Astrocyte of the cerebellum (primary cell): ENCODE measurements at places on chromosomes 5 and 9.

GRCh38 chr5:141567513-141568117 lies 51.2 kb downstream of the DIAPH1 start:
- no peak for DNase-seq

DNA sequence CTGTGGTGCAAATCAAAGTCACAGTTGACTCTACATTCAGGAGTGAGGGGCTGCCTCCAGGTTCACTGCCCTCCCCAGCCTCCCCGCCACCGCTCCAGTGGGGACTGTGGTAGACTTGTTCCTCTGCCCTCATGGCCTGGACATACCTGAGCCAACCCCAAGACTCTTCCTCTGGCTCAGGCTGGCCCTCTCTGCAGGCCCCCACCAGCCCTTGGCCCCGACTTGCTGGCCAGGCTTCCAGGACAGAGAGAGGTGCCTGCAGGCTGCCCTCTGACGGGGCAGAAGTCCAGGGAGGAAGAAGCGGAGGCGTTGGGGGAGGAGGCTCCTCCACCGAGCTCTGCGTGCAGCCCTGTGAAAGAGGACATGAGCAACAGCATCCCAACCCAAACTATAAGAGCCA lies 2.8 kb upstream of the SARDH start:
- no peak for DNase-seq

- DNase-seq: no peak
Measured at GRCh38 chr5:81556809-81557208, 162.9 kb upstream of the ACOT12 start.

DNA sequence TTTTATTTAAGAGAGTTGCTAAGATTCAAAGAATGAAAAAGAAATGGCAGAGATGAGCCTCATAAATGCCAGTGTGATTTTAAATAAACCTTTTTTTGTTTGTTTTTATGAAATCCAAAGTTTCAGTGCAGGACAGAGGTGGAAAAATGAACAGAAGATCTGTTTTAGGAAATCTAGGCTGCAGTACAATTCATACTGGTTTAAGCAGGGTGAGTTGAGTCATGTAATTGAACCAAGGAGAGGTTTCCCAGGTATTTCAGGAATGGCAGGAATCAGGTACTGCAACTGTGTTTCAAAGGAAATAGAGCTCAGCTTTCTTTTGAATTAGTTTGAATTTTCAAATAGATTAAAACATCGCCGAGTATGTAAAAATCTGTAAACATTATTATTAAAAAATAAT lies 3.0 kb upstream of the ANKRD31 start:
- no peak for DNase-seq

DNA sequence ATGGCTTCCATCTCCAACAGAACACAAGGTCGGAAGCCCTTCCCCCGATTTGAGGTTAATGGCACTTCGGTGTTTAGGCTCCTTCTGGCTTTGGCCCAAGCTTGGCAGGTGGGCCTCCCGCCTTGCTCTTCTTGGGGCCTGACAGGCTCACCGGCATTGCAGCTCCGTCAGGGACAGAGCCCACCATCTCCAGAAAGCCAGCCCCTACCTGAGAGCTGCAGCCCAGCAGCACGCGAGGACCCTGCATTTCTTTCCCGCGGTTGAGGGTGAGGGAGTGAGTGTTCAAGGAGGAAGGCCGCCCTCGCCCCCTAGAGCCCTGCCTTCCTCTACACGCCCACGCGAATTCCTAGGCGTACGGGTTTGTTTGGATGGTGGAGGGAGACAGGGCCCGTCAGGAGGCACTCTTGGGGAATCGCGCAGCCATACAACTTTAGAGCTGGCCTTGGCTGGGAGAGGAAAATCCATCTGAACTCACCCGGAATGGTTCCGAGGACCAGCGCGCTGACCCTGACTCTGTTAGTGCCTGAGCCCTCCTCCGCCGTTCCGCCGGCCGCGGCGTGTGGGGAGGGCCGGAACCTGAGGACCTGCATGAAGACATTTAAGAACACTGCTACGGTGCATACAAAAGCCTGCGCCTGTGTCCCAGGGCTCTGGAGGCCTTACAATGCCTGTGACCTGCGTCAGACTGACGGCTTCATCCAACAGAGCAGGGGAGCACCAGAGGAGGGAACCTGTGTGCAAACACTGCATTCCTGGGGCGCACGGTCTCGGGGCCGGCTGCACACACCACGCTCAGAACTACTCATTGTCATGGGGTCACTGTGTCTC lies 73.8 kb downstream of the MRPL36 start:
- no peak for DNase-seq

DNA sequence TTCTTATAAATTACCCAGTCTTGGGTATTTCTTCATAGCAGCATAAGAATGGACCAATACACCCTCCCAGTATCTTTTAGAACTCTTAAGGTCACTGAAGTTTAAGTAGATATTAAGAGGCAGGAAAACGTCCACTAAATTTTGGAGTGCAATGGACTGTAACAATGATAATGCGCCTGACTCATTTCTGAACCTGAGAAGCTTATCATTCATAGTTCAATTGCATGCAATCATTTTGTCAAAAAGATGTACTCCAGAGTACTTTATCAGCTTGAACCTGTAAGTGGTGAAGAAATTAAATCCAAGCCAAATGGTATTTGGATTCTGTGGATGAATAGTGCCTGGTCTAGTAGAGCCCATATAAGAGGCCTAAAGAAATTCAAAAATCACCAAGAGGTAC lies 196.5 kb upstream of the CDH9 start:
- DNase-seq: no peak

GRCh38 chr5:155729684-155730059 lies 597.3 kb upstream of the SGCD start:
- DNase-seq: no peak

DNA sequence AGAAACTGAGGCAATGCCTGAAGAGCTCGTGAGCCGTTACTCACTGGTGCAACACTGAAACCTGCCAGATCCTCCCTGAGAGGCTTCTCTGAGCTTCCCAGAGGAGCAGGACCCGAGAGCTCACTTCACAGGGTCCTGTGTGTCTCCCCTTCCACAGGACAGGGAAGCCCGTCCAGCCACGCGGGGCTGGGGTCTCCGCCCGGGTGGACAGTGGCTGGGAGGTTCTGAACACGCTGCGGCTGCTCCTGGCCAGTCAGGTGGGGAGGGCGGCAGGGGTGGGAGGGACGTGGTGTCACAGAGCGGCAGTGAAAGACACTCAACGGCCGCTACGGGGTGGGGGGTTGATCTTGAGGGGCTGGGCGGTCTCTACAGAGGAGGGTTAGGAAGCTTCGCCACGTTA lies 290 bp upstream of the ZDHHC11 start:
- DNase-seq: no peak

DNA sequence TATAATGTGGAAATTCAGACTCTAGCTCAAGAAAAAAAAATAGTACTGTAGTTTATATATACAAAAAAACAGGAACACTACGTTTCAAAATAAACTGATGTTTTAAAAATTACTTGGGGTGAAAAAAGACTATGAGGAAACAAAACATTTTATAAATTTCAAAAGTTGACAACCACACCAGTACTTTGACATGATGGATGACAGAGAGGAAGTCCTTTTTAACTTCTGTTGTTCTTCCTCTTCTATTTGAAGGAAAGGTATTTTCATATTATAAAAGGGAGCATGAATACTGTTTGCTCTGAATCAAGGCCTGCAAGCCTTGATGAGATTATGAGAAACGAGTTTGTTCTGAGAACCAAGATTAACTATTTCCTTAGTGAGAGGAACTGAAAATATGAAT lies 456.9 kb downstream of the TAF11L14 start:
- no peak for DNase-seq

DNA sequence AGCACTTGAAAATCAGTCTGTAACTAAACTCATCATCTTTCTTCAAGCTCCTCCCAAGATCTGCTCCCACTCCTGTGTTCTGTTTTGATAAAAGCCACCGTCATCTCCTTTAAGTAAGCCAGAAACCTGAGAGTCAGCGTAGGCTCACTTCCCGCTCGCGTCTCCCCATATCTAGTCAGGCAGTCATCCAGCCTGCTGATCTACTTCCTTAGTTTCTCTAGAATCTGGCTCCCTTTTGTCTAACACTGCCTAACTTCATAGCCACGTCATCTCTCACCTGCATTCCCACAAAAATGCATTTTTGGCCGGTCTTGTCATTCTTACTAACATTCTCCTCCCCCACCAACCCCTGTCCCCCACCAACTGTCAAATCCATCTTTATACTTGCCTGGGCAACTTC lies 3.0 kb upstream of the TJP2 start:
- DNase-seq: no peak

- DNase-seq: peak; percentile 33
Measured at GRCh38 chr9:28073270-28073669, 500.0 kb upstream of the C9orf72 start.

- no peak for DNase-seq
Measured at GRCh38 chr9:6590772-6591384, 54.7 kb downstream of the GLDC start.

- DNase-seq: no peak
Measured at GRCh38 chr5:157473383-157474320, 13.6 kb downstream of the NIPAL4 start.

DNA sequence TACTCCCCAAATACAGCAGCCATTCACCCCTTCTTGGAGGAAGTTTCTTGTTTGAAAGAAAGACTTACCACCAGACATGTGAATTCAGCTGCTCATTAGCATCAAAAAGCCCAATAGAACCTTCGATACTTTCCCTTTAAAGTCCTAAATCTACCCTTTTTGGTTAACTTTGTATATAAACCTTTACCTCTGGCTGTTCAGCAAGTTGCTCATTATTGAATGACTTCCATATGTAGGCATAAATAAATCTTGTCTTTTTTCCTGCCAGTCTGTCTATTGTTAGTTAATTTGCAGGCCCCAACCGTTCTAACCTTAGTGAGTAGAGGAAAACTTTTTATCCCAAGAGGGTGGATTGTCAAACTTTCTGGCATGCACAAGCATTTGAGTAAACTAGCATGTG lies 27.9 kb upstream of the FBXL17 start:
- DNase-seq: no peak

DNA sequence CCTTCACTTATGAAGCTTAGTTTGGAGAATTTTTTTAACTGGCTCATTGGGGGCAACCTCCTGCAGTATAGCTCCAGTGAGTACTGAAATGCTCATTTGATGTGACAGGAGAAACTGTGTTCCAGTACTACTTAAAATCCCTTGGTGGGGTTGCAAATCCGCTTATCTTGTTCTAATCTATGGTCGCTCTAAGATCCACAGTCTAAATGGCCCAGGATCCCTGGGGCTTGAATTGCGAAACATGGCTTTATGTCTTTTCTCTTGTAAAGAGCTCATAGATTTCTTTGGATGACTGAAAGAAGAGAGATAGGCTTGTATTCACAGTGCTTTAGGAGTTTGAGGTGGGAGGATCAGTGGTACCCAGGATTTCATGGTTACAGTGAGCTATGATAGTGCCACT lies 52.7 kb downstream of the ADAMTSL1 start:
- no peak for DNase-seq

- no peak for DNase-seq
Measured at GRCh38 chr5:39808656-39809055, 383.9 kb upstream of the DAB2 start.

- DNase-seq: no peak
Measured at GRCh38 chr9:13361076-13361475, 81.6 kb upstream of the MPDZ start.

- DNase-seq: no peak
Measured at GRCh38 chr9:113326230-113326629, 13.8 kb downstream of the WDR31 start.

DNA sequence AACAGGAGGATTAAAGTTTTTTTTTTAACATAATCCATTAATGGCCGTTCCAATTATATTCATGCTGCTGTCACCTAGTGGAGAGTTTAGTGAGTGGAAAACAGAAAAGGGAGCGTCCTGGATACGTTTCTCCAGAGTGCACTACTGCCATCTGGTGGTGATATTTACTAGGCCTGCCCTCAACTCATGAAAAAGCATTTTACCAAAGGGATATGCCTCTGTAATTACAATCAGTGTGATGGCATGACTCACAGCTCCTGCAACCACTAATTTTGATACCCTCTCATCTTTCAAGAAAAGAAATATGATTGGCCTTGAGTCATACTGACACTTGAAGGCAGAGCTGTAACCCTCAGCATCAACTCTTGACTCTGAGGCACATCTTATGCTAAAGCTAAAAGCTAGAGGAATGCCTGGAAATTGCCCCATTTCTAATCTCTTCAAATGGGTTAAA lies 20.1 kb downstream of the MINAR2 start:
- peak; percentile 90 for DNase-seq

DNA sequence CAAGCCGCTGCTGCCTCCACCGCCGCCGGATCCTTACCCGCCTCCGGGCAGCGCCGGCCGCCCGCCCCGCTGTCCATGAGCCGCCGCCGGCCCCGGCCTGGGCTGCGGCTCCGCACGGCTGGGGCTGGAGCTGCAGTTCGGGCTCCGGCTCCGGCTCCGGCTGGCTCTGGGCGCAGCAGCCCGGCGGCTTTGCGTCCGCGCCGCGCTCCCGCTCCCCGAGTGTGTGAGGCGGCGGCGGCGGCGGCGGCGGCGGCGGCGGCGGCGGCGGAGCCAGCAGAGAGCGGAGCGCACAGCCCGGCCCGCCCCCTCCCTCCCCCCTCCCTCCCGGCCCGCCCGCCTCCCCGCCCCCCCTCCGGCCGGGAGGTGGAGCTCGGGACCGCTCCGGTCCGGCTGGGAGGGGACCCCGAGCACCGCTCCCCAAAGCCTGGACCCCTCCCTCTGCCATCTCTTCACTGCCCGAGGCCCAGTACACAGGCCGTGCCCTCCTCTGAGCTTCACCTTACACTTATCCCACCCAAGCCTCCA lies at the start of gene PCDH1:
Gene PCDH1 (minus strand): TSS at position 225 of the 525 bp plus-strand sequence. CDS start 148 bp downstream, at position 77.
- no peak for DNase-seq

DNA sequence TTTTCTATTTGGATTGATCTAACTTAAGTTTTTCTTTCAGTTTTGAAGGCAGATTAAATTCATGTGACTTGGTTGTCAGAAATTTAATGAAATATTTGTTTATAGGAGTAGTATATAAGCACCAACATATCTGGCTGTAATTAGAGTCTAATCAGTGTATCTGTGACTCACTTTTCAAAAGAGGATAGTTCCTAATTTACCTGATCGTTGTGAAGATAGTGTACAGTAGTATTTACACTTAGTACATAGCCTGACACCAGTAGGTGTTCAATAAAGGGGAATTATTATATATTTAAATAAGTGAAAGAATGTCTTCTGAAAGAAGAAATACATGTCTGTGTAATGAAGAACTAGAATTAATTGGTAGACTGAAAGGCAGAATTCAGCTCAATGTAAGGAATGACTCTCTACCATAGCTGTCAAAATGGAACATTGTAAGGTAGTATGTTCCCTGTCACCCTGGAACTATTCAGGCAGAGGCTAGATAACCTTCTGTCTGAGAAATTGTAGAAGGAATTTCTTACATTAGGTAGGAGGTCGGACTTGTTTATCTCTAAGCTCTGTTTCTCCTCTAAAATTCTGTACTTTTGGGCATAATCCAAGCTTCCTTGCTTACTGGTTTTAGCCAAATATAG lies 8.6 kb downstream of the TGFBR1 start:
- no peak for DNase-seq

DNA sequence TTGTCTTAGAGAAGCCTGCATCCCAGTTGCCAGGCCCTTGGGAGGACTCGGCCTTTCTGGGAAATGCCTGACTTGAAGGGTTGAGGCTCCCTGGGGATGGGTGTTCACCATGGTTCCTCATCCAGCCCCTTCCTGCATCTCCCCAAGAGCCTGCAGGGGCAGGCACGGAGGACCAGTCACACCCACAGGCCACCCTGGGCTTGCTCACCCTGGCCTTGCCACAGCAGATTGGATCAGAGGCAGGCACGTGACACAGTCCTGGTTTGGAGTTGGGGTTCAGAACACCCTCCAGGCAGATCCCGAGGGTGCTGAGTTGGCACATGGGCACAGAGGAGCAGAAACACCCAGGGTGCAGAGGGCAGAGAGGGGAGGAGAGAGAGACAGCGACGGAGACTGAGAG lies 286.1 kb downstream of the PBX3 start:
- no peak for DNase-seq
